Muscle of back (tissue), 13 donors: ENCODE measurements at places on chromosomes 12 and 14. TPM values are rescaled to one million over a fixed set of nuclear protein-coding genes. Genes with fewer than 3 reads are reported as not detected.
A peak's percentile ranks its signal among the peaks of the same experiment; 100 is the strongest.

GRCh38 chr14:67524634-67524963 is 8.5 kb upstream of the PLEKHH1 start:
- no peak for DNase-seq

- no peak for DNase-seq
These were observed 1.9 kb downstream of the REM2 start for GRCh38 chr14:22884738-22885523.

Gene RFX4
- polyA plus RNA-seq, result 0.20 TPM

Gene NANOG
- not detected for polyA plus RNA-seq

- DNase-seq, result no peak
These were observed 4.8 kb downstream of the PPP1R36 start for GRCh38 chr14:64554556-64554955.

- no peak for DNase-seq
These were observed 16.5 kb downstream of the ITPK1 start for GRCh38 chr14:93099196-93099595.

DNA sequence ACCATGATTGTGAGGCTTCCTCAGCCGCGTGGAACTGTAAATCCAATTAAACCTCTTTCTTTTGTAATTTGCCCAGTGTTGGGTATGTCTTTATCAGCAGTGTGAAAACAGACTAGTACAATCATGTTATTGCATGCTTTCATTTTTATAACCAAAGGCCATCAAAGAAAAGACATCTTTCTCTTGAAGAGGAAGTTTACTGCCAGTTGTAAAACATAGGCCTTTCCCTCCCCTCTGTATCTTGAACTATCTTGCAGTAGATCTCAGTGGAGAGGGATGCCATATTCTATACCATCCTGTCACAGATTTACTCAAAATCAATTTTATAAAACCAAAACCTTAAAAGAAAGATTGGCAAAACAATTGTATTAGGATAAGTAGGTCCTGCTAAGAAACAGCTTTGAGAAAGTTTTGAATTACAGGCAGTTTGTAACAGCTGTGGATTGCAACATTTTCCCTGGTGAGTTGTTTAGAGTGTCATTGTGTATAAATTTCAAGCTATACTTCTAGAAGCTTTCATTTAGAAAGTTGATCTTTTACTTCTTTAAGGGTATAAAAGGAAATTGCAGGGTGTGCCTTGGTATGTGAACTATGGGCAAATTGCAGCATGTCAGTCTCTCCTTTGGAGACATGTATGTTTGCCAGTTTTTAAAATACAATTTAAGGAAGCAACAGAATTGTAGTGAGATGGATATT is 128.0 kb downstream of the ATP23 start:
- DNase-seq, result peak; percentile 57

Gene KLRF2
- not detected for polyA plus RNA-seq

- no peak for DNase-seq
These were observed 134.3 kb downstream of the ZNF664 start for GRCh38 chr12:124107351-124107750.

Gene GLIPR1L1
- polyA plus RNA-seq, result not detected

- DNase-seq, result no peak
These were observed 43.4 kb downstream of the PPP2R5E start for GRCh38 chr14:63499701-63500250.

DNA sequence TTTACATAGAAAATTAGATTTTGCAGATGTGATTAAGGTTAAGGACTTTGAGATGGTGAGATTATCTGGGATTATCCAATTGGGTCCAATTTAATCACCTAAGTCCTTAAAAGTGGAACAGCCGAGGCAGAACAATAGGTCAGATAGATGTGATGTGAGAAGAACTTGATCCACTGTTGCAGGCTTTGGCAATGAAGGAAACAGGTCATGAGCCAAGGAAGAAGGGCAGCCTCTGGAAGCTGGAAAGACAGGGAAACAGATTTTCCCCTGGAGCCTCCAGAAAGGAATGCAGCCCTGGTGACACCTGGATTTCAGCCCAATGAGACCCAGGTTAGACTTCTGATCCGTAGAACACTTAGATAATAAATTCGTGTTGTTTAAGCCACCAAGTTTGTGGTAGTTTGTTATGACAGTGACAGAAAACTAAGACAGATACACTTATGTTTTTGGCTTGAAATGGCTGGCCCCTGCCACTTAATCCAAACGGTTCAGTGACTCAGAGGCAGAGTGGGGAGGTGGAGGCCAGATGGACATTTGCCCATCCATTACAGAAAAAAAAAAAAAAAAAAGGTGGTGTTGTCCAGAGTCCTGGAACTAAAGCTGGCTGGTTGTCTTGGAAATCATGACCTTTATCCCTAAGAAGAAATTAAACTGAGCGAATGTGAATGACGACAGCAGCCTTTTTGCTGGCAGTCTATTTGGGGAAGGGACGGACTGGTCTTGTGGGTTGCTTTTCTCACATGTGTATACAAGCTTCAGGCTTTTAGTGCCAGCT is 181.9 kb upstream of the NRXN3 start:
- no peak for DNase-seq

DNA sequence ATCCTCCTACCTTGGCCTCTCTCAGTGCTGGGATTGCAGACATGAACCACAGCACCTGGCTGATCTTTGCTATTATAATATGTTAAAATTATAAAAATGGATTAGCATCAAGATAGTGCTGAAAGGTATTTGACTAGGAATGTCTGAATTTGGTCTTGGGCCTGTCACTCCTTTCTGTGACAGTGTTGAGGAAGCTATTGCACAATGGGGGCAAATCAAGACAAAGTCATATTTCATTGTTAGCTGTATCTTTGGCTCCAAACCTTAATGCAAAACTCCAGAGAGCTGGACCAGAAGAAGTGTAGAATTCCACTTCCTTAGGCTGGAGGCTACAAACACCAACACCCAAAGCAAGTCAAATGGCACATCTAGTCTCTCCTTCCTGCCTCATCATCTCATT is 42.2 kb downstream of the ZCRB1 start:
- DNase-seq, result no peak

Gene PIANP
- polyA plus RNA-seq, result 3.9 TPM
